Hepatic stellate cell (primary cell): ENCODE measurements at places on chromosomes 4 and X.

DNA sequence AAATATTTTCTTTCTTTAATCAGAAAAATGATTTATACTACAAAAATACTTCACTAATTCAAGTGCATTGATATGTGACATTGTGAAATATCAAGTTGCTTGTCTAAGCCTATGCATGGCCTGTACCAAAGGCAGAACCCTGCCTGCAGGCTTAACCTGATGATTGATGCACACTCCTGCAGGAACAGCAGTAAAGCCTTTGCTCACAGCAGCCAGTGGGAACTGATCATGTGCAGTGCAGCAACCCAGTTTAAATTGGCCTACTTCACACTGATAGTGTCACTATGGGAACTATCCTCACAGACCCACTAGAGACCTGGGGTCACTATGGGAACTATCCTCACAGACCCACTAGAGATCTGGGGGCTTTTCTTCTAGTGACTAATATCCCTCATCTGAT, 603.8 kb downstream of the RAPGEF2 start:
- no peak for DNase-seq

GRCh38 chrX:94830717-94831116, 1156.7 kb downstream of the FAM133A start:
- DNase-seq = no peak

GRCh38 chr4:156948738-156949137, 22.9 kb downstream of the PDGFC start:
- no peak for DNase-seq

- DNase-seq = no peak
These were observed 63.4 kb downstream of the NUDT10 start for GRCh38 chrX:51395810-51396728.

DNA sequence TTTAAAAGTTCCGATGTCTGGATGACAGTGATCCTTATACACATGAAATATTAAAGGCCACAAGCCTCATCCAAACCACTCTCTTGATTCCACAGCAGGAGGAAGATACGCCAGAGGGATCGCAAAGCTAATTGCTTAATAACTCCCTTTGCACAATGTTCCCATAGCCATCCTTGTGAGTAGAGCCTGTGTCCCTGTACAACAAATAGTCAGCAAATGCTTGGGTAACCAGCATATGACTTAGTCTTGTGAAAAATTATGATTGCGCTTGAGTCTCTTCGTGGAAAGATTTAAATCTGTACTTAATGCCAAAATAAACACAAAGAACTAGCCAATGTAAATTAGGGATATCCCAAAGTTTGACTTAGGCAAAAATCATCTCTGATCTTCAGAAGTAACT, 31.5 kb downstream of the SLC9A7 start:
- DNase-seq = no peak

GRCh38 chr4:795726-796119, 30.2 kb downstream of the CPLX1 start:
- no peak for DNase-seq

DNA sequence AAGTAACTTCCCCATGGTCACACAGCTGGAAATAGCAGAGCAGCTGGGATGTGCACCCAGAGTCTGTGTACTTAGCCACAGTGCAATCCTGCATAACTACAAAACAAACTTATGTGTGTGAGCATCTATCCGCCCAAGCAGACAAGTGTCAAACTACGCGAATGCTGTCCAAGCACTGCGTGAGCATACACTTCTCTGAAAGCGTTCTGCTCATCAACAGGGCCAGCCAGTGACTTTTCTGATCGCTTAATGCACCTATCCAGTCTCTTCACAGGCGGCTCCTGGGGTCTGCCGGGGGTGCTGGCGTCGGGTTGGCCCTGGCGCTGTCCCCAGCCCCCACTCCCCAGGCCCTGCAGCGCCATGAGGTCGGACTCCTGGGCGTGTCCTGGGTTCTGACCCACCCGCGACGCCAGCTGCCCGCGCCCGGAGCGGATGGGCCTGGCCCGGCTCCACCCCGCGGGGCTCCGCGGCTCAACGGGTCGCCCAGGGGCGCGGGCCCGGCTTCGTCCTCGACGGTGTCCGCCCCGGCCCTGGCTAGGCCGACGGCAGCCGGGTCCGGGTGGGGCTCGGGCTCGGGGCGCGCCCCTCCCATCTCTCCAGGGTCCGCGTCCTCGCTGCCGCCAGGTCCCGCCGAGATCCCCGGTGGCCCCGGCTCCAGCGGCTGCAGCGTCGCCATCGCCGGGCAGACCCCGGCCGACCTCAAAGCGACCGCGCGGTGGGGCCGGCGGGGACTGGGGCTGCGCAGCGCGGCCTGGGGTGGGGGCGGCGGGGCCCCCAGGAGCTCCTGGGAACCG, 1.3 kb upstream of the ZNF141 start:
- peak; percentile 14 for DNase-seq

DNA sequence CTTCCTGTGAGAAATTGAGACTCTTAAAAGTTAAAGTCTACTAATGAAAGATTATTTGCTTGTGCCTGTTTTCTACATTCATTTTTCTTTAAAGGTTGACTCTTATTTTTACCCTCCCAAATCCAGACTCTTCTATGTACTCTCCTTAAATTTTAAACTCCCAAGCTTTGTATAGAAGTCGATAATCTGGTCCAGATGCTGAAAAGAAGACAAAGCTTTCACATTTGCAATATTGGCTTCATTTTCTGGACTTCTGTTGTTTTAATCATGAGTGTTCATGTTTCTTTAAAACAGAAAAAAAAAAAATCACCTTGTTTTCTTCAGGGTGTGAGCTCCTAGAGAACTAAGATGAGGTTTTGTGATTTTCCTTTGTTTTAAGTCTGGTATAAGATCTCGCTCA, 53.2 kb upstream of the TBC1D14 start:
- no peak for DNase-seq

DNA sequence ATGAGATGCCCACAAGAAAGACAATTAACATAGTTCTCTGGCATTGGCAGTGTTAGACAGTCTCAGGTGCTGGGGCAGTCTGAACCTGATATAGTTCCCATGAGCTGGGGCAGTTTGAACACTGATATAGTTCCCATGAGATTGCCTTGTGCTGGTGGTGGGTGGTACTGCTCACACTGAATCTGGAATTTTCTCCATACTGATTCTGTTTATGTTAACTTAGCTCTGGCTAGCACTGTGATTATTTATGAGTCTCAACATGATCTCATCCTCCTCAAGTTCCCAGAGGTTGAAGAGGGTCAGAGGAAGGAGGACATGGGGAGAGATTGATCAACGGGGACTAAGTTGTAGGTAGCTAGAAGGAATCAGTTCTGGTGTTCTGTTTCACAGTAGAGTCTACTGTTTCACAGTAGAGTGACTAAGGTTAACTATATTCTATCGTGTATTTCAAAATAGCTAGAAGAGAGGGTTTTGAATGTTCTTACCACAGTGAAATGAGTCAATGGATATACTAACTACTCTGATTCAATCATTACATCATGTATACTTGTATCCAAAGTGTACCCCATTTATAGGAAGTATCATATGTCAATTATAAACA, 379.9 kb downstream of the ADAM29 start:
- no peak for DNase-seq

- DNase-seq = peak; percentile 30
These were observed 48.4 kb upstream of the SLC7A3 start for GRCh38 chrX:70979136-70979762.

DNA sequence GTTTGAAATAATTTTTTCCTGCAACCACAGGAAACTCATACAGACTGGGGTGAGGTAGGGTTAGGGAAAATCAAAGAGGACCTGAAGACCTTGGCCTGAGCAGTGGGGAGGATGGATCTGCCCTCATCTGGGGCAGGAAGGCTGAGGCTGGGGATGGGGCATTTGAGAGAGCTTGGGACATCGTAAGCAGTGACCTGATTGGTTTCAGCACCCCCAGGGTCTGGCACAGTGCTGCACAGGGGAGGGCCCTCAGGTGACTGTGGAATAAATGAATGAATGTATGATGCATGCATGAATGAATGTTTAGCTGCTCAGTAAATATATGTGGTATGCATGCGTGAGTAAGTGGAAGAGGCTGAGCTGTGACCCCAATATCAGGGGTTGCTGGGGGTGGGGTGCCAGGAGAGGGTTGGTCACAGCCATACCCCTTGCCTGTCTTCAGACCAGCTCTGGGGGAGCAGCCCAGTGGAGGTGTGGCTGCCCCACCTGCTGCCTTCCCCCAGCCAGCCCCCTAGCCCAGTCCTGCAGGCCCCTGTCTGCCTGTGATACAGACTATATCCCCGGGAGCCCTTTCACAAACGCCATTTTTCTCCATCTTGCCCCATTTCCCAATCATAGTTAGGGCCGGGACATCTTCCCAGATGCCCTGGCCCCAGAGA, 11.0 kb upstream of the TNIP2 start:
- DNase-seq = no peak

GRCh38 chr4:88722276-88722780, 24.7 kb upstream of the NAP1L5 start:
- DNase-seq = no peak

GRCh38 chr4:12729384-12729783, 754.8 kb downstream of the RAB28 start:
- DNase-seq = peak; percentile 4

DNA sequence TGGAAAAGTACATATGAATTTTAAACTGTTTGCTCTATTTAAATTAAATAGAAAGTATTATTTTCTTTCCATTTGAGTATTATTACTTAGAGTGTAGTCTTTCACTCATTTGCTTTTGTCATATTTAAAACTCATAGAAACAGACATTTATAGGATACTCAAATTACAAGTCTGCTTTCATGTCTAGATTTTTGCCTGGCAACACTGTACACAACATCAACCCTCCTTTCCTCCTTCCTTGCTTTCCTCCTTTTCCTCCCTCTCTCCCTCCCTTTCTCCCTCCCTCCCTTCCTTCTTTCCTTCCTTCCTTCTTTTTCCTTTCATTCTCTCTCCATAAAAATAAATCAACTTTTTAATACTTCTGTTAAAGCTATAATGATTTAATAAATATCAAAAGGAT, 2361.2 kb downstream of the ARAP2 start:
- DNase-seq = no peak

- no peak for DNase-seq
These were observed 817.0 kb downstream of the CENPC start for GRCh38 chr4:66728280-66728679.

GRCh38 chr4:181168011-181168805, 1075.0 kb upstream of the TENM3 start:
- DNase-seq = no peak

DNA sequence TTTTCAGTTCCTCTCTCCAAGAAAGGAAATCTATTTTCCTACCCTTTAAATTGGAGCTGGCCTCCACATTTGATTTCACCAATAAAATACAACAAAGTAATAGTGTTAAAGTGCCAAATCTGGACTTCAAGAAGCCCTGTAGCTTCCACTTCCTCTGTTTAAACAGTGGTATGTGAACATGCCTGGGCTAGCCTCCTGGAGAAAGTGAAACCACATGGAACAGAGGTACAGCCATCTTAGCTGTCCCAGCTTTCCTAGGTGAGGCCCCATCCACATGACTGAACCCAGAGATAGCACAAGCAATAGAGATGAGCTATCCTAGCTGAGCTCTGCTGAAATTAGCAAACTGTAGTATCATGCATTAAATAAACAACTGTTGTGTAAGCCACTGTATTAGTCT, 131.8 kb upstream of the VCX start:
- no peak for DNase-seq

GRCh38 chrX:73855546-73855945, 292.5 kb downstream of the CHIC1 start:
- peak; percentile 36 for DNase-seq

DNA sequence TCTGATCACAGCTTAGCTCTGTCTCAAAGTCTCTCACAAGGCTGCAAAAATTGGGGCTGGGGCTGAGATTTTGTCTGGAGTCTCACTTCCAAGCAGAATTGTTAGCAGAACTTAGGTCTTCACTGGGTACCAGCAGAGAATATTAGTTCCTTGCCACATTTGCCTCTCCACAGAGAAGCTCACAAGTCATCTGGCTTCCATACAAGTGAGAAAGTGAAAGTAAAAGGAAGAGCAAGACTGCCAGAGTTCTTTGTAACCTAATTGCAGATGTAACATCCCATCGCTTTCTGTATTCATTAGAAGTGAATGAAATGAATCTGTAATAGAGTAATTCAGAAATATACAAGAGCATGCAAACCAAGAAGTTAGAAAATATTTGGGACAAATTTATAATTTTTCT, 624.1 kb upstream of the GNPDA2 start:
- no peak for DNase-seq

DNA sequence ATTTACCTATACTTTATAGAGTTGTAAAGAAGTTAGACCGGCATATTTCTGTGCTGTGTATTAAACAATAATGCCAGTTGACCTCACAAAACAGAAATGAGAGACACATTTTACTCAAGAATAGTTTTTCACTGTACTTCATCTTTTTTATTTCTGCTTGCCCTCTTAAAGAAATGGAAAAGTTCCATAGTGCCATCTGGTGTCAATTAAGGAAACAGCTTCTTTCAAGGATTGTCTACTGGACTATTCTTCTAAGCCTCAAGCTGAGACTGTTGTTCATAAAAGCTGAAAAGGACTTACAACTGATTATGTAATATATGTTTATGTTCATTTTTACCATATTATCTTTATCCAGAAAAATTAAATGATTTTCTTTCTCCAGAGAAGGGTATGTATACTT, 1523.7 kb downstream of the ARAP2 start:
- no peak for DNase-seq

DNA sequence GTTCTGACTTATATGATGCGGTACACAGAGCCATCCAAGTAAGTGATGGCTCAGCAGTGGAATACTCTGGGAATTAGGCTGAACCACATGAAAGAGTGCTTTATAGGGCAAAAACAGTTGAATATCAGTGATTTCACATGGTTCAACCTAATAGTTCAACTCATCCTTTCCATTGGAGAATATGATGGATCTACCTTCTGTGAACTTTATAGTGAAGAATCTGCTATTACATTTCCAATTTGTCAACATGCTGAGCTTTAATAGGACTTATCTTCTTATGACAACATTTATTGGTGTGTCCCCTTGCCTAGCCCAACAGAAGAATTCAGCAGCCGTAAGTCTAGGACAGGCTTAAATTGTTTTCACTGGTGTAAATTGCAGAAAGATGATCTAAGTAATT, 15.4 kb upstream of the AFP start:
- DNase-seq = no peak

GRCh38 chr4:8239226-8239625, 30.3 kb upstream of the HTRA3 start:
- no peak for DNase-seq

GRCh38 chr4:21569638-21570037, 378.9 kb downstream of the KCNIP4 start:
- DNase-seq = no peak
